ENCODE measurements at places on chromosomes 12 and 14.

GRCh38 chr12:20403230-20403629 is 34.9 kb downstream of the PDE3A start:
- peaks cover 7% of the 10 kb centered on the region for H3K36me3 ChIP-seq
- peaks cover 12% of the 10 kb centered on the region for H3K4me1 ChIP-seq
- H3K4me3 ChIP-seq = no peak overlapping the region
- H3K27me3 ChIP-seq = peaks cover 1% of the 10 kb centered on the region
- no peak for DNase-seq

- peaks cover 2% of the 10 kb centered on the region for H3K4me1 ChIP-seq
- no peak overlapping the region for H3K27ac ChIP-seq
- DNase-seq = no peak
- no peaks in the 10 kb centered on the region for H3K36me3 ChIP-seq
- no peak overlapping the region for H3K4me3 ChIP-seq
Measured at GRCh38 chr12:66288121-66288520, 14.2 kb upstream of the HELB start.

DNA sequence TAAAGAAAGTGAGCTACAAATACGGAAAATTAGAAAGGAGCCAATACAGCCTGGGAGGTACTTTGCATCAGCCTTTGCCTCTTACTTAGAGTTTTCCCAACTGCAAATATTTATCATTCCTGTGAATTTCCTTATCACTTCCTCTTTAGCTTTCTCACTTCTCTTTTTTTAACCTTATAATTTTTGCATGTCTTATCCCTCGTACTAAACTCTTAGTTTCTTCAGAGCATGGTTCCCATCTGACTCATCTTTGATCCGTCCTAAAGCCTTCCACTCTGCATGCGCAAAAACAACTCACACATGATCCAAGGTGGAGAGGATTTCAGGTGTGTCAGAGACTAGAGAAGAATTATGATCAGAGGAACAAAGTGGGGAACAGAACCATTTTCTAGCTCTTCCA is 9.6 kb upstream of the SNAPC1 start:
- H3K4me3 ChIP-seq = no peak overlapping the region
- H3K36me3 ChIP-seq = peaks cover 7% of the 10 kb centered on the region

DNA sequence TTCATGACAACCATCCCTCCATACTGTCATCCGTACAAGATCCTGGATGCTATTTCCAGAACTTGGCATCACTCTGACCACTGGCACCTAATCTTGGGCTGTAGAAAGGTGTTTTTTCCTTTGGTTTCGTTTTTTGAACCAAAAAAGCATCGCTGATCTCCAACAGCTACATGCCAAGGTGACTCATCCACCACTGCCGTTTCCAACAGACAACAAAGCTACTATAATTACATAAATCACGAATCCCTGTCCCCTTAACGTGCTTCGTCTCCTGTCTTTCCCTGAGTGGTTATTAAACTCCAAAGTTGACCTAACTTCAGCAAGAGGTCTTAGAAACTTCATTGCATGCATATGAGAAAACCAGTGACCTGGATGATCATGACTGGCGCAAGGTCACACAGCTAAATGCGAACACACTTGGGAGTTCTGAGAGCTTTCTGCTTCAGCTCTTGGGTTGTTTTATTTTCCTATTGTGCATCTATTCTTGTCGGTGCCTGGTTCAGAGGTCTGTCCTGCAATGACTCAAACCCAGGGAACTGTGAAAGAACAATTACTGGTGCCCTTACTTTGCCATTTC is 99.9 kb downstream of the PPM1H start:
- no peak overlapping the region for H3K4me3 ChIP-seq
- no peak for DNase-seq
- H3K36me3 ChIP-seq = peaks cover 2% of the 10 kb centered on the region
- no peak overlapping the region for H3K27ac ChIP-seq
- H3K4me1 ChIP-seq = peaks cover 17% of the 10 kb centered on the region

DNA sequence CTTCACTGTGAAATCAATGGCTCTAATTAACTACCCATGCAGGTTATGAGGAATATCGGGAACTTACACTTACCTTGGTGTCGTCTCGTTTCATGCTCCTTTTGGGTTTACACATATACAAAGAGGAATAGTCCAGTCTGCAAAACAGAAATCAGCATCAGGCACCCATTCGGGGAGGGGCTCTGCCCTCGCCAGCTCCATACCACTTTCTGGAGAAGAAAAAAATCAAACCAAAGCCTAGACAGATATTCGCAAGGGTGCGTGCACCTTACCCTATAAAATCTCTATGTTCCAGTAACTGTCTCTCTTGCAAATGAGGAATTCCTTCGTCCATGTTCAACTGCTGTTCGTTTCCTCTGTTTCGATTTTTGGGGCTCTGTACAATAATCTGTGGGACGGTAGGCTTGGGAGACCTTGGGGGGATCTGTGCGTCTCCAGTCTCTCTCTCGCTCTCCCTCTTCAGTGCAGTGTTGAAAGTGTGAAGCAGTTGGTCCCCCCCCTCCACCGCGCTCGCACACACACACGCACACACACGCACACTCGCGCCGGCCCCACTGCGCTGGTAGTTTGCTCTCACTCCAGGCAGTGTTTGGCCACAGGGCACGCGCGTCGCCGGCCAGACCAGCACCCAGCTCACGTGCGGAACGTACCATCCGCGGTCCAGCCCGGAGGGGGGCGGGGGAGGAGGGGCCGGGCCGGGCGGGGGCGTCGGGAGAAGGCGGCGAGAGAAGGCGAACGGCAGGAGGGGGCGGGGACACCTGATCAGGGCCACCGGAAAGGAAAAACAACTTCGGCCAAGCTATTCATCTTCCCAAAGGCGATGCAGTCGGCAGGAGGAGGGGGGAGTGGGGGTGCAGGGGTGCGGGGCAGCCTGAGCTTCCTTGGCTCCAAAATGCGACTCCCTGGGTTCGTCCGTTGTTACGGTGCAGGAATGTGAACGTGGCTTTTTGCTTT is at the start of gene BHLHE41:
Gene BHLHE41, minus strand, starts transcription at position 592 of the 954 bp plus-strand sequence. Its CDS starts 258 bp downstream, at position 334.
- H3K36me3 ChIP-seq = no peaks in the 10 kb centered on the region
- peak; percentile 45 for DNase-seq
- peaks cover 49% of the 10 kb centered on the region for H3K4me1 ChIP-seq
- peaks cover 66% of the 10 kb centered on the region for H3K27me3 ChIP-seq

GRCh38 chr12:116959845-116960514 is 49.2 kb downstream of the FBXW8 start:
- DNase-seq = no peak
- no peaks in the 10 kb centered on the region for H3K27me3 ChIP-seq
- H3K27ac ChIP-seq = no peak overlapping the region

DNA sequence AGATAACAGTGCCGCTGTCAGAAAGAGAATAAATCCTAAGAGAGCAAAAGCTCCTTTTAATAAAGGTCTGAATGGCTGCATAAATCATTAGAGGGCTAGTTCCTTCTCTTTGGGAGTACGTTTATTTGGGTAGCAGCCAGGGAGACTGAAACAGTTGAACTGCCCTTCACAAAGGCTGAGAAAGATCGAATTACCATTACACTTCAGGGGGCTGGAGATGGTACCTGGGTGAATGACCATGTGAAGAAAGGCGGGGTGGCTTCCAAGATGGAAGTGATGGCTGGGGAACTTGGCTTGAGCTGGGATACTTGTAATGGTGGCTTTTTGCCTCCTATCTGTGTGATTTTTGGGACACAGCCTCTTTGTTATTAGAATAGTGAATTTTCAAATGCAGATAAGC is 1.7 kb upstream of the FGD4 start:
- no peak for DNase-seq
- H3K4me1 ChIP-seq = peaks cover 18% of the 10 kb centered on the region
- H3K4me3 ChIP-seq = peak overlapping the region; percentile 27

- H3K4me1 ChIP-seq = peaks cover 8% of the 10 kb centered on the region
- H3K27ac ChIP-seq = no peak overlapping the region
- H3K36me3 ChIP-seq = no peaks in the 10 kb centered on the region
- H3K4me3 ChIP-seq = no peak overlapping the region
Measured at GRCh38 chr14:45715946-45716345, 462.9 kb upstream of the MIS18BP1 start.

GRCh38 chr12:107317751-107318555 is 224.6 kb upstream of the CRY1 start:
- peak; percentile 77 for DNase-seq
- H3K4me3 ChIP-seq = peak overlapping the region; percentile 78
- H3K36me3 ChIP-seq = no peaks in the 10 kb centered on the region
- H3K4me1 ChIP-seq = peaks cover 25% of the 10 kb centered on the region
- H3K27me3 ChIP-seq = peaks cover 94% of the 10 kb centered on the region
- peak overlapping the region; percentile 47 for H3K27ac ChIP-seq

DNA sequence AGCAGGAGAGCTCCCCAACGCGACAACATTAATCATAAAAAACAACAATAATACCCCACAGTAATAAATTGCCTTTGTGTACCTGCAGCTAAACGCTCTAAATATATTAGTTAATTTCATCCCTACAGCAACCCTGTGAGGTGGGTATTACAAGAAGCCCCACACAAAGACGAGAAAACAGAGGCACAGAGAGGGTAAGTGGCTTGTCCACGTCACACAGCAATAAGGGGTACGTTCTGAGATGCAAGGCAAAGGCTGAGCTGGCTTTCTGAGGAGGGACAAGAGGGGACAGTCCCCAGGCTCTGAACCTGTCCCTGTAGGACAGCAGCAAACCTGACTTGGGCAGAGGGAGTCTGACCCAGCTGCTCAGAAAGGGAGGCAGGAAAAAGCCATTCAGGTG is 78.2 kb downstream of the NCOR2 start:
- no peak for DNase-seq
- H3K36me3 ChIP-seq = peaks cover 11% of the 10 kb centered on the region
- no peaks in the 10 kb centered on the region for H3K27me3 ChIP-seq
- H3K27ac ChIP-seq = no peak overlapping the region
- peaks cover 21% of the 10 kb centered on the region for H3K4me1 ChIP-seq

DNA sequence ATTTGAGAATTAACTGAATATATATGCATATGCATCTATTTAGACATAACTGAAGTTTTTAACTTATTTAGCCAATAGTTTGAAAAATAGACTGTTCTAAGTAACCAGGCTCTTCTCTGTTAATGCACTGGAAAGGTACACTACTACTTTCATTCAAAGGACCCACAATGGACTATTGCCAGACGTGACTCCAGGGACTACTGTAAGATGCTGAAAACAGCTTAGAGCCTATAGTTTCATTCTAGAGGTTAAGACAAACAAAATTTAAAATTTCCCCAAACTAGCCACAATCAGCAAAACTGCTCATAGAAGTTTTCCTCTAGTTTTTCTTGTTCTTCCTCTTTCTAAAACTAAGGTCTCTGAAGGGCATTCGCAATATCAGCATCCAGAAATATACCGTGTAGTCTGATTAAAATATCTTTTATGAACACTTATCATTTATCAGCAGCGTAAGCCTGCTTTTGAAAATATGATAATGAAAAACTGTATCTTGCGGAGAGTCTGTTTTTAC is 10.4 kb downstream of the APPL2 start:
- peaks cover 11% of the 10 kb centered on the region for H3K4me1 ChIP-seq
- DNase-seq = no peak
- H3K4me3 ChIP-seq = no peak overlapping the region
- peaks cover 33% of the 10 kb centered on the region for H3K36me3 ChIP-seq

DNA sequence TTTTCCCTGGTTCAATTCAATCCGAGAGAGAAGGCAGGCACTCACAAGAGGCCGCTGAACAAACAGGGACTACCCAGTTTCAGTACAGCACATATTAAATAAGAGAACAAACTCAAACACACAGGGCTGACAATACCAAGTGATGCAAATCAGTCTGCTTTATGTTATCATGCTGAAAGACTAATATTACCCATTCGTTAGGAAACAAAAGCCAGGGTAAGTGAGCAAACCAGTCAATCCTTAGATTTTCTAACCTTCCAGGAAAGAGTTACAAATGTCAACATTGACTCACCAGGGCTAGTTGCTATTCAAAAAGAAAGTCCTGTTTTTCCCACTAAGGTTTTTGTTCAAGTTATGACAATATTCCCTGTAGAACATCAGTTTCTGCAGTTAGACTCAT is 246.2 kb downstream of the C12orf42 start:
- H3K36me3 ChIP-seq = no peaks in the 10 kb centered on the region
- peaks cover 1% of the 10 kb centered on the region for H3K27me3 ChIP-seq

DNA sequence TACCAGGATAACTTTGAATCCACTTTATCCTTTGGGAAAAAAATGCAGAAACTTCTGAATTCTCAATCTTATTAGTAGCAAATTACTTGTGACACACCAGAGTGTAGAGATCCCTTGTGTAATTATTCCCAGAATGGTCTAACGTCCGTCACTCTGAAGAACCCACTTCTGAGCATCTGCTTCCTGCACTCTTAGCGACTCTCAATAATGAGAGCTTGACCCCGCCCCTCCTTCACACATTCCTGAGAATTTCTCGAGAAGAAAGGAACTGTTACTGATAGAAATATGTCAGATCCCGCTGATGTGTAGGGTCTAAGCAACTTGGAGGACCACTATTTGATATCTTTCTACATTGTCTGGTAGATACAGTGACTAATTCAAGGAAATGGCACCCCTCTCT is 218.3 kb upstream of the PDZRN4 start:
- DNase-seq = no peak
- H3K4me3 ChIP-seq = no peak overlapping the region
- no peak overlapping the region for H3K27ac ChIP-seq
- H3K36me3 ChIP-seq = no peaks in the 10 kb centered on the region

- no peaks in the 10 kb centered on the region for H3K27me3 ChIP-seq
- peaks cover 2% of the 10 kb centered on the region for H3K4me1 ChIP-seq
- H3K4me3 ChIP-seq = no peak overlapping the region
- no peak overlapping the region for H3K27ac ChIP-seq
- no peak for DNase-seq
Measured at GRCh38 chr12:106333756-106334155, 23.8 kb upstream of the POLR3B start.

- DNase-seq = no peak
- H3K4me1 ChIP-seq = peaks cover 8% of the 10 kb centered on the region
- no peaks in the 10 kb centered on the region for H3K36me3 ChIP-seq
Measured at GRCh38 chr12:52861511-52861910, 12.7 kb upstream of the KRT78 start.

Measured in mesothelial cell of epicardium (in vitro differentiated cells).